Fibroblast of mammary gland (primary cell): ENCODE measurements at places on chromosomes 4 and X.

- DNase-seq: no peak
These were observed 16.1 kb upstream of the ACSL4 start for GRCh38 chrX:109749207-109749606.

GRCh38 chrX:40096395-40097091 is 1.2 kb downstream of the BCOR start:
- DNase-seq: no peak

GRCh38 chrX:6959006-6959405 is 188.5 kb upstream of the STS start:
- no peak for DNase-seq

- no peak for DNase-seq
These were observed 3.3 kb downstream of the PLS3 start for GRCh38 chrX:115564243-115564642.

DNA sequence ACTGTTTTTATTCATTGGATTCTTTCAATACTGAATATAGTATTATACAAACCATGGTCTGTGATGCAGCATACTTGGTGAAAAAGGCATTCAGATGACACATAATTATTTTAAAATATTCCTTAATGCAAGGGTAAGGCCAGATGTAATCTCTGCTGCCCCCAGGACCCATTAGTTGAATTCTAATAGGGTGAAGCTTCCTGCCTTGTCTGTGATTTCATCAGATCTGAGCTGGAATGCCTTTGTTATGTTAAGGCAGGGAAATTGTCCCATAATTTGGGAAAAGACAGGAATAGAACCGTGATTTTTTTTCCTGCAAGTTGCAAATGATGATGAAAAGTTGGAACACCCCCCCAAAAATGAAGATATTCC is 26.1 kb downstream of the ZRSR2 start:
- DNase-seq: no peak

- DNase-seq: no peak
These were observed 31.2 kb upstream of the TMEM184C start for GRCh38 chr4:147586032-147586431.

- DNase-seq: peak; percentile 72
These were observed 14.0 kb upstream of the PITX2 start for GRCh38 chr4:110636680-110637407.
